Inflammatory macrophage treated with lipopolysaccharide for 4 hours (primary cell): ENCODE measurements at places on chromosomes 7 and 10.

GRCh38 chr10:45553155-45553554, 119.4 kb downstream of the ZFAND4 start:
- peak; percentile 31 for DNase-seq

DNA sequence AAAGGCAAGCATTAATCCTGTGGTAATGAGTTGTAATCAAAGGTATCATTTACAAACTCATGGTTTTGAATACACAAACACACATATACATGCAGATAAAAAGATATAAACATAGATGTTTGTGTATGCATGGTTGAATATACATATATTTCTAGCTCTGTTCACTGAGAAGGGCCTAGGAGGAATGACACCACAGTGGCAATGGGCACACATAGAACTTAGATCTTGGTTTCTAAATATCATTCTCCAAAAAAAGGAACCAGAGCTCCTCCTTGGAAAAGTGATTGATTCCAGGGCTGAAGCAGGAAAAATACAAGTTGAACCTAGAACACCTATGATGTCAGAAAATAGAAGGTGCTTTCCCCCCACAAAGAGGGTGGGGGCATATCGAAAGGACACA, 6.9 kb downstream of the CUL2 start:
- no peak for DNase-seq

DNA sequence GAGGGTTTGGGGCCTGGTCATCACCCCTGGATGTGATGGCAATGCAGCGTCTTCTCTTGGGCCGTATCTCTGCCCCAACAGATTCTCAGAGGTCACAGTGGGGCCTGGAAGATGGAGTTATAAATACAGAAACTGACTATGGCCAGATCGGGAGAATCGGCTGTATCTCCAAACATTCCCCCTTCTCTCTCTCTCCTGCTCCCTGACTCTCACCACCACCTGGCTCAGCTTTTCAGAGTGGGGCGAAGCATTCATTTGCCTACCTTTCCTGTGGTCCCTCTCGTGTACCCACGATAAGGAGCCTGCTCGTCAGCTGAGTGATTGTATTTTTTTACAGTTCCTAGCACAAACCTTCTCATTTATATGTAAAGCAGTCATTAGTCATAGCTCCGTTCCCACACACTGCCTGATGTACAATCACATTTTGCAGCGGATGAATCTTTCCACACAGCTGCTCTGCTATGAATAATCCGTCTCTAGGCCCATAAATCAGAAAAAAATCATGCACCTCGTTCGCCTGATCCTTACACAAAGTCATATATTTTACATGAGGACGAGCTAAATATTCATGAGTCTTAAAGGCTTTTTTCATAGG, 23.2 kb upstream of the BTRC start:
- DNase-seq = no peak

DNA sequence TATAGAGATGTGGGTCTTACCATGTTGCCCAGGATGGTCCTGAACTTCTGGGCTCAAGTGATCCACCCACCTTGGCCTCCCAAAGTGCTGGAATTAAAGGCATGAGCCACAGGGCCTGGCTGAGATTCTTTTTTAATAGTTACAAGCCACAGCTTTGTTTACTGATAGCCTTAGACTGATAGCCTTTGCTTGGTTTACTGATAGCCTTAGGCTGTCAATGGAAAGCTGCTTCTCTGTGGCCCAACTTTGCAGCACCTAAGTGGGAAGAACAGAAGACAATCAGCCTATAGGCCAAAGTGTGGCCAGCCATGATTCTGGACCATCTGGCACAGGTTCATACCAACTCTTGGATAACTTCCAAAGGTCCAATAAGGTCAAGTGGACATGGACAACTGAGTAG, 24.1 kb upstream of the CDCA7L start:
- no peak for DNase-seq

- no peak for DNase-seq
Observed at GRCh38 chr7:78329001-78329655, 530.6 kb downstream of the PHTF2 start.

DNA sequence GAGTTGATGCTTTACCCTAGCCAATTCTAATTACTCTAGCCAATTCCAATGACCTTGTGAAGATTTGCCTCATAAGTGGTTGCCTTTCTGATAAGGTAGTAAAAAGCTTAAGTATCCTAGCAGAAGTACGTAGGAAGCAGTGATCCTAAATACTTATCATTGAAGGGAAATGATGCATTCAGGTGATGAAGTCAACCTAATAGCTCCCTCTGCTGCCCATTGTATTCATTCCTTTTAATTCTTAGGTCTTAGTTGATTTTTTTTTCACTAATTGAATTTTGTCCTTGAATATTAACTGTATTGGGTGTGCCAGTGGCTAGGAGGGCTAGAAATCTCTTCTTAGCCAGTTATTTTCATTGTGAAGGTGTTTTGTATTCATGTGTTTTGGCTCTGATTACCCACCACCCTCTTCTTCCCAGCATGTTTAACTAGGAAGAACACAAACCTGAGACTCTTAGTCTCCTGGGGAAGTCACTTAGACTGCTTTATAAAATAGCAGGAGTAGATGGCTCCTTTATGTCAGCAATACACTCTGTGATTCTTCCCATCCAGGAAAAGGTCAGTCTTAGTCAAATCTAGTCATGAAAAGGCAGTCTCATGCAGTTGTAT, 46.3 kb downstream of the PLEKHA8 start:
- peak; percentile 29 for DNase-seq

- DNase-seq = no peak
Observed at GRCh38 chr10:69769395-69769992, 32.2 kb upstream of the COL13A1 start.

DNA sequence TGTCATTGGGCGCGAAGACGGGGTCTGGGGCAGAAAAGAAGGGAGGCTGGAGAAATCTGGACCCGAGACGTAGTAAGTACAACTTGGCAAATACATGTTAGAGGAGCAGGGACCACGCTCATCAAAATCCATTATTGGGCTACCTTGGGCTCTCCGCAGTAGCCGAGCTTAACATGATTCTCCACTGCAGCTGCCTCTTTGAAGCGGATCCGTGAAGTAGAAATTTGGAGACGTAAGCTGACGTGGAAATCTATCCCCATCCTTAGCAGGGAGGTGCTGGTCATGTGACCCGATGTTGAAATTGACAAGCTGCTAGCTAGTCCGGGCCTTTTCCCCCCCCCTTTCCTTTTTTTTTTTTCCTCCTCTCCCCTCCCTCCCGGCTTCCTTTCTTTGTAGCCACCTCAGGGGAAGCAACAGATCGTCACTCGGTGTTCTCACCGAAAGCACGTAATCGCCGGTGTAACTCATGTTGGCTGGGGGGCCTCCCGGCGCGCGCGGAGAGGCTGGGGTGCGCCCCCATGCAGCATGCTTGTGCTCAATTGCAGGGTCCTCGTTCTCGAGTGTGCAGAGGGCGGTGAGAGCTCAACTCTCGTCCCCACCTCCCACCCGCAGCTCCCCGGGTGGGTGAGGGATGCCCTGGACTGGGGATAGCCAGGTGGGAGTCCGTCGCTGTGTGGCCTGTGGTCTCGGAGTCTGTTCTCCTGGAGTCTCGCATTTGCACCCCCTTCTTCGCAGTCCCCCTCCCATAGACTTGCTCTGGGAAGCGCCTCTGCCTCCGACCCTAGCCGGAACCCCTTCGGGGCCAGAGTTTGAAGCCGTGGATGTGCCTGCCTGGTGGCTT, at the start of gene HOXA11:
HOXA11 (minus strand) TSS at position 220 of the 841 bp plus-strand sequence; CDS start at position 132, 88 bp downstream.
- DNase-seq = peak; percentile 46

GRCh38 chr10:90890347-90890746, 18.6 kb downstream of the RPP30 start:
- DNase-seq = no peak
